ENCODE measurements at places on chromosomes 16 and 17.

DNA sequence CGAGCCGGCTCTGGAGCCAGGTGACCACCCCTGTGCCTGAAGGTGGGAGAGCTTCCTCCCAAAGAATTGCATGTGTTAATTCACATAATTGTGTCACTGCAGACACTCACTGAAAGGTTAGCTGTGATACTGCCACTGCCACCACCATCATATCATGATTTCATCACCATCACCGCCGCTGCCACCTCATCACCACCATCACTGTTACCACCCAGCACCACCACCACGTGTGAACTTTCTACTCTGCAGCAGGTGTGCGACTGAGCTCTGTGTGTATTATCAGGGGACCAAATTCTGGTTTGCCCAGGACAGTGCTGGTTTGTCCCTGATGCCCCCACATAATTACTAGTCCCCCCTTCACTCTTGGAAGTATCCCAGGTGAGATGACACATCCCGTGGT is 15.2 kb downstream of the BCAR1 start:
- DNase-seq = no peak

- DNase-seq = no peak
These were observed 22.2 kb downstream of the KRT23 start for GRCh38 chr17:40915199-40915661.

DNA sequence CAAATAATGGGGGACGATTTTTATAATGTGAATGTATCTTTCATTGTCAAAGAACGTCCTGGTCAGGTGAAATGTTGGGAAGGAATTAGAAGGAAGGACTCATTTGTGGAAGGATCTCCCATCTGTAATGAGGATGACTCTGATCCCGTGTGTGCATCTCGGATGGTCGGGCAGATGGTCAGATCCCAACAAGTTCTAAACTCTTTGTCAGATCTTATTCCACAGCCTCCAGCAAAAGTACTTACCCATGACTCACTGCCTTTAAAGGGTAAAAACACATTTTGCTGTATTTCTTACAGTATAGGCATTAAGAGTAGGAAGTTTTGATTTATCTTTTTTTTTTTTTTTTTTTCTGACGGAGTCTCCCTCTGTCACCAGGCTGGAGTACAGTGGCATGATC is 539 bp upstream of the KRTAP4-8 start:
- DNase-seq = no peak

DNA sequence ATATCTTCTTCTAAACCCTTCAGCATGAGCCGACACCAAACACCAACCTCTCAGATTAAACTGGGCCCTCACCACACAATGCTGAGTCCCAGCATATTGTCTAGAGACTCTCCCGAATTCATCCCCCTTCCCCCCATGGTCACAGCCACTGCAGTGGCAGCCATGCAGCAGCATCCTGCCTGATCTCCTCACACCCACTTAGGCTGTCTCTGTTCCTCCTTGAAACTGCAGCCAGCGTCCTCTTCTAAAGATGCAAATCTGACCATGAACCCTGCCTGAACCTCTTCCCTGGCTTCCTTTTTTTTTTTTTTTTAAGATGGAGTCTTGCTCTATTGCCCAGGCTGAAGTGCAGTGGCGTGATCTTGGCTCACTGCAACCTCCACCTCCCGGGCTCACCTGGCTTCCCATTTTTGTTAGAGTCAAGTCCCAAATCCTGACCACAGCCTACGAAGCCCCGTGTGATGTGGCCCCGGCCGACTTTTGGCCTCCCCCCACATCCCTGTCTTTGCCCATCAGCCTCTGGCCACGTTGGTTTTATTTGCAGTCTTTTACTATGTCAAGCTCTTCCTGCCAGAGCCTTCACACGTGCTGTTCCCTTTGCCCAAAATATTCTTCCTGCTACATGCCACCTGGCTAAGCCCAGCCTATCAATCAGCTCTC is 2.8 kb downstream of the FA2H start:
- DNase-seq = no peak

- DNase-seq = peak; percentile 63
These were observed 6.1 kb upstream of the KRTAP2-4 start for GRCh38 chr17:41071606-41072360.

DNA sequence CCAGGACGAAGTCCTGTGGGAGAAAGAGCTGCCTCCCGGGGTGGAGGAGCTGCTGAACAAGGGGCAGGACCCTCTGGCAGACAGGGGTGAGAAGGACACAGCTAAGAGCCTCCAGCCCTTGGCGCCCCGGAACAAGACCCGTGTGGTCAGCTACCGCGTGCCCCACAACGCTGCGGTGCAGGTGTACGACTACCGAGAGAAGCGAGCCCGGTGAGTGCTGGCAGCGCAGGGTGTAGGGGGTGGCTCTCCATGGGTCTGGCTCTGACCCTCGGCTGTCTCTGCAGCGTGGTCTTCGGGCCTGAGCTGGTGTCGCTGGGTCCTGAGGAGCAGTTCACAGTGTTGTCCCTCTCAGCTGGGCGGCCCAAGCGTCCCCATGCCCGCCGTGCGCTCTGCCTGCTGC is 21.4 kb downstream of the MVP start:
- no peak for DNase-seq

DNA sequence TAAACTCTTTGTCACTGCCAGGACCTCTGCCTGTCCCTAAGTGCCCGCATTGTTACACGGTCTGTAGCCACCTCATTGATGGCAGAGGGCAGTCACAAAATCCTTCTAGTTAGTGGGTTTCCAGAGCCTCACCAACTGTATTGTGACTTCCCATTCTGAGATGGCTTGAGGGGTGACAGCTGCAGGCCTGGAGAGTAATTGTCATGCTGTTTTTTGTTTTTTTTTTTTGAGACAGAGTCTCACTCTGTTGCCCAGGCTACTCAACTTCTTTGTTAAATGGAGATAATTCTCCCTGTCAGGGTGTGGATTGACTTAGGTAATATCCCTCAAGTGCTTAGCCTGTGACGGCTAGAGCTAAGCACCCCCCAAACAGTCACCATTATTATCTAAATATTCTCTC is 77.9 kb downstream of the SDR42E1 start:
- no peak for DNase-seq

GRCh38 chr16:71972356-71972755 is 27.8 kb downstream of the PKD1L3 start:
- DNase-seq = no peak

DNA sequence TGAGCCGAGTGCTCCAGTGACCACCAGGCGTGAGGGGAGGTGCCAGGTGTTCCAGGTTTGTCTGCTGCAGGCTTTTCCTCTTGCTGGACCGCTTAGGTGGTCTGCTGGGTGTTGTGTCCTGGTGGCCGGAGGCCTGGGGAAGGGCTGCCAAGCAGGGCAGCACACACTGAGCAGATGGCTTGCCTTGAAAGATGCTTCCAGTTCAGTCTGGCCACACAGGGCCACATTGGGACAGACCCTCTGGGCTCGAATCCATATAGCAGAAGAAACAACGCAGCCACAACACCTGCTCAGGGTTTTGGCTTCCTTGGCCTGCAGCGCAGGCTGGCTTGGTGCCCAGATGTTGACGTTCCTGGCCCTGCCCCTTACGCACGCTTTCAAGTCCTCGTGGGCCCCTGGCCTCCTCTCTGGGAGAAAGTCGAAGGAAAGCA is 24.8 kb downstream of the GINS2 start:
- DNase-seq = no peak

DNA sequence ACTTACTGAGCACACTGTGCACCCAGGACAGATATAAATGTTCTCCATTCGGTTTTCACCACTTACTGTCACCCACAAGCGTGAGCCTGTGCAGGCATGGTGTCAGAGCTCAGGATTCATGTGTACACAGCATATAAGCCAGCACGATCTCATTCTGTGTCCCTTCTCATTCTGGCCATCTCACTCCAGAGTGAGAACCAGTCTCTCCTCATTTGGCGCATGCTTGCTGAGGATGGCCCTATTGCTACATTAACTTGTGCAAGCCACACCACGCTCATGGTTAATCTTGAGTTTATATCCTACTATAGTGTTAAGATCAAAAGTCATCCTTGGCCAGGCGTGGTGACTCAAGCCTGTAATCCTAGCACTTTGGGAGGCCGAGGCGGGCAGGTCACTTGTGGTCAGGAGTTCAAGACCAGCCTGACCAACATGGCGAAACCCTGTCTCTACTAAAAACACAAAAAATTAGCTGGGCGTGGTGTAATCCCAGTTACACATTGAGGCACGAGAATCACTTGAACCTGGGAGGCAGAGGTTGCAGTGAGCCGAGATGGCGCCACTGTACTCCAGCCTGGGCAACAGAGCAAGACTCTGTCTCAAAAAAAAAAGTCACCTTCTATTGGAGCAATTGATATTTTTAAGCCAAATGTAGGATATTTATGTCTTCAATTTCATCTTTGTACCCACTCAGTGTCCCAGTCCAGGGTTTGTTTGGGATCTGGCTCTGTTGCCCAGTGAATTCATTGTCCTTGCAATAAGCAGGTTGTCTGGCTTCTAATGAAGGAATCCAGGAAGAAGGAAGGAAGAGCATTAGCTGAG is 20.9 kb downstream of the SOCS1 start:
- DNase-seq = no peak

GRCh38 chr17:13490906-13491482 is 110.7 kb downstream of the HS3ST3A1 start:
- DNase-seq = no peak

DNA sequence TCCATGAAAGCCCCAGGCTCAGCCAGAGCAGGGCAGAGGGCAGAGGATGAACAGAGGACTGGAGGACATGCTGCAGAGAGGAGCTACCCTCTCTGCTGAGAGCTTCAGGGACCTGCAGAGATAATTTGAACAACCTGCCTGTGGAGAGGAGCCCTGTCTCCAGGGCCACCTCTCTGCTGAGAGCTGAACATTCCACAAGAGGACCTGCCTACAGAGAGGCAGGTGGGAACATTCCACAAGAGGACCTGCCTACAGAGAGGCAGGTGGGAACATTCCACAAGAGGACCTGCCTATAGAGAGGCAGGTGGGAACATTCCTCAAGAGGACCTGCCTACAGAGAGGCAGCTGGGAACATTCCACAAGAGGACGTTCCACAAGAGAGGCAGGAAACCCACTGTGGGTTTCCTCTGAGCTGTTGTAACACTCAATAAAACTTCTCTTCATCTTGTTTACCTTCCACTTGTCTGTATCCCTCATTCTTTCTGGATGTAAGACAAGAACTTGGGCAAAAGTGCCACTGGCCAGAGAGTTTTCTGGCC is 551.9 kb upstream of the CA10 start:
- DNase-seq = no peak

GRCh38 chr16:25872369-25873070 is 180.8 kb downstream of the HS3ST4 start:
- no peak for DNase-seq

- no peak for DNase-seq
These were observed 363.9 kb upstream of the CDH5 start for GRCh38 chr16:66002601-66003000.

DNA sequence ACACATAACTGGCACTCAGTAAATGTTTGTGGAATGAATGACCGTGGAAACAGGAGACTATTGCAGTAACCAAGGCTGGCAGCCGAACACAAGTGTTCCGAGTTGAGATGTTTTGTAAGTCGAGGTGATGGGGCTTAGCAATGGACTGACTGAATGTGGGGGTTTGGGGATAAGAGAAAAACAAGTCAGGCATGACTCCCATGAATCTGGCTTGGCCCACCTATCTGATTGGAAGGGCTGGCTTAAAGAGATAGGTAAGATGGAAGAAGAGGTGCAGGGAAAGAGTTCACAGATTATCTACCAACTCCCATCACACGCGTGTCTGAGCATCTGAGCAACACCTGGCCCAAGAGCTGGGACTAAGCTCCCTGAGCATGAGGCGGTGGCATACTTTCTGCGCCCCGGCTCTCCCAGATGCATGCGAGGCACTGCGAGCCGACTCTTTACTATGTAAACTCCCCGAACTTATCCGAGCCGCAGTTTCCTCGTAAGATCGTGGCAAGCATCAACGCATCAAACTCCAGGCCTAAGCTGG is 539 bp downstream of the IFT20 start:
- DNase-seq = no peak

- no peak for DNase-seq
These were observed 57.5 kb upstream of the CLEC19A start for GRCh38 chr16:19228052-19228451.

DNA sequence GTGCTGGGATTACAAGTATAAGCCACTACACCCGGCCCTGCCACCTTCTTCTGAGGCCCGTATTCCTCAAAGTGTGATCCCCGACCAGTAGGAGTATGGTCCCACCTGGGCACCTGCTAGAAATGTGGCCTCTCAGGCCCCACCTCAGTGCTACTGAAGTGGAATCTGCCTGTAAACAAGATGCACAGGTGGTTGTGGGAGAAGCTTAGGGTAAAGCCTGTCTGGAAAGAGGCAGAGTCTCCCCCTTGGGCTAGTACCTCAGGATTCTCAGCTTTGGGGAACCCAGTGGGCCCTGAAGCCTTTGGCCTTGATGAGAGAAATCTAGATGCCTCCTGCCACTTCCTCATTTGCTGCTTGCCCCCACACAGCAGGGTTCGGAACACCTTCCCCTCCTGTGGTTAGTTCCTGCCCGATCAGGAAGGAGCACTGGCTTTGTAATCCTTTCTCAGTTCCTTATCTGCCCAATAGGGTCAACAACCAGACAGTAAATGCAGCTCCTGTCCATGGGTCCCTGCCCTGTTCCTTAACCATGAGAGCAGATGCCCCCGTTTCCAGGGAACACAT is 25.2 kb downstream of the TK2 start:
- no peak for DNase-seq

DNA sequence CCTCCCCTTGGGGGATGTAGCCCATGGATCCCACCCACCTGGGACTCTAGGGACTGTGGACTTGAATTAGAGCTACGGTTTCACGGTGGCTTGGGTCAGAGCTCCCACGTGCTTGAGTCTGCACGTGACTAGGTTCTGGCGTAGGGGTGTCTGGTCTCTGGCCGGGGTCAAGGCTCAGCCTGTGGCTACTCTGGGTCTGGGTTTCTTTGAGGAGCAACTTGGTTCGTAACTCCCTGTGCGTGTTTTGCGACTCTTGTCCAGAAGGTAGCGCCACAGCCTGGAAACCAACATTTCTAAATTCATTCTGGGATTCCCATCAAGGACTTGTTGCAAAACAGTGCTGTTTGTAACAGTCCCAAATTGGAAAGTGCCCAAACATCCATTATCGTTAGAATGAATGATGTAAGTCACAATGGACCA is 470 bp upstream of the GGT6 start:
- DNase-seq = no peak

DNA sequence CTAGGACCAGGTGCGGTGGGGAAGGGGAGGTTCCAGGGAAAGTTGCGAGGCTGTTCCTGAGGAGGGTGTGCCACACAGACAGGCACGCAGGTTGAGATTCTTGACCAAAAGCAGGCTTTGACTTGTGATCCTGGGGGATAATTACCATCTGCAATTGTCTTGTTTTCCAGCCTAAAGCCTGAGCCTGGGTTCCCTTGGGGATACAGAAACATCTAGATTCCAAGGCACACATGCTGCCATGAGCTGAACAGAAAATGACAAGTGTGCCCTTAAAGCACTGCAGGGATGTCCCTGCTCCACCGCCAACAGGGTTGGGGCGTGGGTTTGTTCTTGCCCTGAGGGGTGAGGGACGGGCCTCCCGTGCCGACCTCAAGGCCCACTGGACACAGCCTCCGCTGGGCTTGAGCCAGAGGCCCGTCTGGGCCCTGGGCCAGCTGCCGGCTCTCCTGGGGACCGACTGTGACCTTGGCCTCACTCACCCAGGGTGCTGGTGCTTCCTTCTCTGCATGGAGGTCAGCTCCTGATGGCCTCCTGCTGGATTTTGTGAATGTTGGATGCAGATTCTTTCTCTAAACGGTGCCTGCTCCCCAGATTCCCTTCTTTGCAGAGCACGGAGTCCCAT is 14.0 kb downstream of the CA5A start:
- no peak for DNase-seq
